ENCODE measurements at places on chromosomes 5 and 9. TPM values are rescaled to one million over a fixed set of nuclear protein-coding genes. Genes with fewer than 3 reads are reported as not detected.
A peak's percentile ranks its signal among the peaks of the same experiment; 100 is the strongest.

DNA sequence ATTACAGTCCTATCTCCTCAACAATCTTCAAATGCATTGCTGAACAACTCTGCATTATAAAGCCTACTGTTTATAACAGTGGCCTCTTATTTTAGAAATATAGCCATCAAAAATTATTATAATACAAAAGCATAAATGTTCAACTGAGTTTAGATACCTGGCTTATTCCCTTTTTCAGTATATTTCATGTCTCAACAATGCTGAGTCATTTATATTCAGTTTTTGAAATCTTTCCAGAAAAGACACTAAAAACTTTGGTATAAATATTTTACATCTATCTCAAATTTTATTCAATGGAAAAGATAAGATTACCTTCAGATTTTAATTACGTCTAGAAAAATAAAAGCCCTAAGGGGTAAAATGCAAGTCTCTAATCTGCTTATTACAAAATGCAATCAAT is 37.9 kb downstream of the LURAP1L start:
- no peak for DNase-seq

- no peak for DNase-seq
Observed at GRCh38 chr9:90449213-90449925, 193.3 kb downstream of the DIRAS2 start.

DNA sequence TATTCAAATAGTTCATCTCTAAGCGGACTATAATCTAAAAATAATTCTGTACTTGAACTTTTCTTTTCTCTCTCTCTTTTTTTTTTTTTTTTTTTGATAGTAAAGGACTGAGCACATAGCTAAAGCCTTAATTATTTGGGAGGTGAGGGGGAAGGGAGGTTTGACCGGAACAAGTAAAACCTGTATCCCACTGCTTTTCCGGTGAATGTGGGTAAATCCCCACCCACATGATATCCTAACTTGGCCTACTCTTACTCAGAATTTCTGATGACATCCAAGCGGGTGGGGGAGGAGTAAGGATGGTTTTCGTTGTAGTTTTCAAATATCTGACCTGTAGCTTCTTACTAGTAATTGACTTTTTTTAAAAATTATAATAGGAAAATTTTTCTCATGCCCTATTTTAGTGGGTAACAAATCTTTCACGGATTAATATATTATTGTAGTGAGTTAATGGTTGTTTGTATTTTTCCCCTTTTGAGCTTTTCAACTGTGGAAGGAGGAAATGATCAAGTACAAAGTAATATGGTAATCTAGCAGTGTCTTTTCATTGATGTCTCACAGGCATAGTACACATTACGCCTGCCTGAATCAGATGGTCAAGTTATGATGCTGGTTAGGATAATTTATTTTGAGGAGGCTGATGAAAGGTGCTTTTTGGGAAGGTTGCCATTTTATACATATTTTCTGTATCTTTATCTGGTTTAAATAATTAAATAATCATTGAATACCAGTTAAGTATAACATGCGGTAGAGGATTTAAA is 2.2 kb upstream of the ELL2 start:
- DNase-seq, result no peak

GRCh38 chr5:5327126-5327525 is 95.4 kb upstream of the ICE1 start:
- no peak for DNase-seq

GRCh38 chr5:78509145-78509865 is 139.3 kb downstream of the LHFPL2 start:
- no peak for DNase-seq

- DNase-seq, result no peak
Observed at GRCh38 chr5:16673241-16674201, 56.7 kb upstream of the RETREG1 start.

DNA sequence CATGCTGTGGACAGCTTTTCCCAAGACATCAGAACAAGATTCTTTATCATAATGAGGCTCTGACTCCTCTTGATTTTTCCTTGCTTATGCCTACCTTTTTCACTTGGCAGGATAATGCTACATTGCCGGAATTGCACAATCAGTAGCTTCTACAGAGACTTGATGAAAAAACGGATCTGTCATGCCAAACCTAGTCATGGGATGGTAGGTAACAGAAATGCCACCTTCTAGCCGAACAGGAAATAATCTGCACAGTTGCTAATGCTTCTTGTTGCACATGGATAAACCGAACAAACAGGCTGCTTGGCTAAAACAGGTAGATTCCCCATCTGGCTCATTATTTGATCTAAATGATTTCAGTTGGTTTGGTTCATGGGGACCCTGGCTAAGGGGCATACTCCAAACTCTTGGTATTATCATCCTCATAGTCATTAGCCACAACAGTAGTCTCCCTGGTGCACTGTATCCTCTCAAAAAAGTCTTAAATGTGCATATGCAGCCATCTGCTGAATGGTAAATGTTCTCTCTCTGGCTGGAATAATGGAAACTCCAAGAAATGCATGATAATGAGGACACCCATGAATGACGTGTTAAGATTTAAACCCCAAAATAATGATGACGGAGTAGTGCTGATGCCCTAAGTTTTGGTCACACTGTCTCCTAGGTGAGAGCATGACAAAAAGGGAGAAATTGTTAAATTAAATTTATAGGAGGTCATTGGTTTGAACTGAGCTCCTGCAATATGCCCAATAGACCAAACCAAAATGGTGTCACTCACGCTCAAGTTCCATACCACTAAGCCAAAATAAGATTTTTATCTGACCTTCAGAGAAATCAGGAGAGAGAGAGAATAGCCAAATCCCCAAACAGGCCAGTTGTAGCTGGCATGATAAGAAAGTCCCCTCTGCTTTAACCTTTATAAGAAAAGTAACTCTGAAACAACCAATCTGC is 47.0 kb downstream of the RAPGEF1 start:
- no peak for DNase-seq

DNA sequence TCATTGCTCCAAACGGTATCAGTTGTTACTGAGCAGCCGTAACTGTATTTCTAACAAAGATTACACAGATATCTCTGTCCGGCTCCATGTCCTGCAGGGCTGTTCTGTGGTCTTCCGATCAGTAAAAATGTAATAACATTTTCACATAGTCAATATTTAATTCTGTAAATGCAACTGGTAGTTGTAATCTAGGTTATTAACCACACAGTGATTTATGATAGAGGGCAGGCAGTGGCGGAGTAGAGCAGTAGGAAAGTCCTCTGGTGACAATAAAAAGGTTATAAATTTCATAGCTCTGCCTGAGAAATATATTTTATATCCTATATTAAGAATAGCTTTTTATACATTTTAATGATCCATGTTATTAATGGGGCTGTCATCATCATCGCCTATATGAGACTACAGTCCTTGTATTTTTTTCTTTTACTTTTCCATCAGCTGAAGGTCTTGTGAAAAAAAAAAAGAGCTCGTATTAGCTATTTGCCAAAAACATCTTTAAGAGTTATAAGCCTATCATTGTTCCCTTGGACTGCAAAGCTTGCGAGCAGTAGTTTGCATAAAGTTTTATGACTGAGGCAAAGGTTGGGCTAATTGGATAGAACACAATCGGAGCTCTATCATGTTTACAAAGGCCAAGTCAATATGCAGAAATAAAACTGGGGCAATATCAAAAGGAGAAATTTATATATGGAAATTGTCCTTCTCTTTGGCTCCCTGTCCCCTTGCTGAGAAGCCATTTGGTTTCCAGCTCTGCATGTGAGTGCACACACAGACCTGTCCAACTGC is 648.0 kb downstream of the IRX1 start:
- DNase-seq, result no peak

GRCh38 chr5:66960369-66961137 is 236.0 kb downstream of the CD180 start:
- DNase-seq, result no peak

DNA sequence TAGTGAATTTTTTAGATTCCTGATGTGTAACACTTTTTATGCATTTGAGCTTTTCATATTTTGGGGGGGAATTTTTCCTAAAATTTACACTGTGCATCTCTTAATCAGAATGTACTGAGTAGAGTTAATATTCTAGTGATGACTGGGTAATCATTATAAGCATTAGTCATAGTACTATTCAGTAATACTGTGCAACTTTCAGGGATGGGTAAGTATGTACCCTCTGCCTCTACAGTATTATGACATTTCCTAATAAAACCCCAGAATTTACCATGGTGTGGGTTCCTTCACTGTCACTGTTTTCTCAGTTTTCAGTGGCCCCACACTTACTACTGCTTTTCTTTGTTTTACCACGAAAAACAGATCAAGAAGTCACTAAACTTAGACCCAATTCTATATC is 2.8 kb upstream of the CMYA5 start:
- no peak for DNase-seq

- DNase-seq, result no peak
Observed at GRCh38 chr5:168093200-168093910, 198.1 kb upstream of the WWC1 start.

GRCh38 chr9:129886226-129887174 is 51.2 kb downstream of the USP20 start:
- DNase-seq, result no peak

DNA sequence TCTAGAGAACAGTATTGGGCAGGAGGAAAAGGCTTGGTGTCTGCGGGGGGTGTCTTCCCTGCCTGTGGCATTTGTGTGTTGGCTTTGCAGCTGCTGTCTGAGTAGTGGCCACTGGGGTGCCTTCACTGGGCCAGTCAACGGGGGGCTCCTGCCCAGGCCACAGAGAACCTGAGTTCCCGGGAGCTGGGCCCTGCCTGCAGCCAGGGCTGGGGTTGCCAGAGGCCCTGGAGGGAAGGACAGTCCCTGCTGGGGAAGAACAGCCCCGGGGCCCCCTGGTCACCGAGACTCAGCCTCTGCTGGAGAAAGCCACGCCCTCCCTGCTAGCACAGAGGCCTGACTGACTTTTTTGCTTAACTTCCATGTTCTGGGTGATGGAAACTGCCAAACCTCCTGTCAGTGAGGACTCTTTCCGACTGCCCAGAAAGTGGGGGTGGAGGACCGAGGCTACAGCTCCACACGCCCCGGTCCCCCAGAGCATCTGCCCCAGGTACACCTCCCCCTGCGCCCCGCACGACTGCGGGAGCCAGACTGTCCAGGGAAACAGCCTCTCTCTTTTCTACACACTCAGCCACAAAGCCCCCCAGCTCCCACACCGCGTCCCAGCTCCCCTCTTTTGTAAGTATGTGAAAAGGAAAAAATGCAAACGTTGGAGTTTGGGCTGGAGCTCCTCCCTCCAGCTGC is 133.4 kb downstream of the DAB2IP start:
- DNase-seq, result no peak

GRCh38 chr5:54173251-54173650 is 137.1 kb downstream of the ARL15 start:
- DNase-seq, result no peak

DNA sequence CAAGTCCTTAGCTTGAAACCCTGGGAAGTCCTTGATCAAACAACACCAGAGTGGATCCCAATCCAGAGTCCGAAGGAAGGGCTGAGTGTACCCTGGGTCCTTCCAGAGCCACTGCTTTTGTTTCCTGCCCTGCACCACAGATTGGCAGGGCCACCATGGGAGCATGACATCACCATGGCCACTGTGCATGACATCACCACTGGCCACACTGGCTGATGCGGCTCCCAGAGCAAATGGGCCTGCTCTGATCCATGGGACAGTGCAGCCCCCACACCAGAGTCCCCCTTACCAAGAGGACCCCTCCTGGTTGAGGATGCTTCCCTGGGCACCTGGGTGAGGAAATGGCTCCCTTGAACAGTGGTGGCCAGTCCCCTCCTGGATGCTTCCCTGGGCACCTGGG is 9.9 kb downstream of the SLC6A3 start:
- no peak for DNase-seq

DNA sequence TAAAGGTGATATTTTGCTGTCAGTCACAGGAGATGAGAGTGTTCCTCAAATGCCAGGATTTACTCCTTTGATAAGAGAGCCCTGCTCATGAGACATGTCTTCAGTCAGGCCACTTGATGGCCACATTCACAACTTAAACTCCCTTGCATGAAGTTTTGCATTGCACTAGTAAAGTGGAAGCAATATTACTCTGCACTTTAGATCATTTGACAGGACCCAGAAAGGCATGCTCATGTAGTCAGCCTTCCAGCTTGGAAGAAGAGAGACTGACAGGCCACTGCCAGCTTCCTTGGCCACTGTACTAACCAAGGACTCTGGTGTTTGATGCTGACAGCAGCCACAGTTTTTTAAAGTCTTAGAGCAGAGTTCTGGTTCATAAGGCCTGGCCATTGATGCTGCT is 42.6 kb downstream of the NPR3 start:
- DNase-seq, result no peak

DNA sequence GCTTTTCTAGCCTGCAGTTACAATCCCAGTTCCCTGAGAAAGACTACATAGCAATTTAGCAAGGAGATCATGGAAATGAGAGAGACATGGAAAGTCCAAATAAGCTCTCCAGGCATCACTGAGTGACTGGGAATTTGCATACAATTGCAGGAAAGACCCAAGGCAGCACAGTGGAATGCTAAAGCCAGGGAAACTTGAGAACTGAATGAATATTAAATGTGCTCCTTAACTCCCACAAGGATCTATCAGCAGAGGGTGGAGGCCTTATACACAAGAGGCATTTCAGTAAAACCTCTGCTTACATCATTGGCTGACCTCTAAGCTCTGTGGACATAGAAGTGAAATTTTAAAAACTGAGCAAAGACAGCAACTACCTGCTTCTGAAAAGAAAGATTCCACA is 355.6 kb upstream of the DAB2 start:
- DNase-seq, result peak; percentile 33

DNA sequence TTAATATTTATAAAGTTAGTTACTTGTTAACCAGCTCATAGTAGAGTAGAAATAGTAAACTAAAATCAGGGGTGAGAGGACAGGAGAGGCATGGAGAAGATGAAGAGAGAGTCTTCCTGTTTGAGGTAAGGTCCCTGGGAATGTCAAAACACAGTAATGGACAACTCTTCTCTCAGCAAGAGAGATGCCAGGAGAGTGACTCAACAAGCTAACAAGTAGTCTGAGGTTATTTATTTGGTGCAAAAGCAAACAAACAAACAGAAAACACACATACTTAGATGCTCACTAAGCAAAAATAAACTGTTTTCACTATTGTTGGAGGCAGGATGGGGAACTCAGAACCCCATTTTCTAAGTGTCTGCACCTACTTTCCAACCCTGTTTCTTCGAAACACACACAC is 333.2 kb upstream of the RFX3 start:
- no peak for DNase-seq

The PCDHGA12 gene
- total RNA-seq, result 8.7 TPM

The TBC1D2 gene
- 5.7 TPM for total RNA-seq

The PDGFRB gene
- 0.14 TPM for total RNA-seq

The SLC25A2 gene
- 0.32 TPM for total RNA-seq

The AQP3 gene
- total RNA-seq, result 0.20 TPM

The ADRA1B gene
- 0.07 TPM for total RNA-seq

The DCP2 gene
- 39.7 TPM for total RNA-seq

The LMX1B gene
- not detected for total RNA-seq

The LHX2 gene
- total RNA-seq, result not detected

The CYLC2 gene
- total RNA-seq, result not detected

The PNPLA7 gene
- 0.20 TPM for total RNA-seq

Data from pulmonary artery endothelial cell (primary cell).